MM.1S (cell line): ENCODE measurements at places on chromosomes 6 and 20.
A peak's percentile ranks its signal among the peaks of the same experiment; 100 is the strongest.

- DNase-seq: no peak
Observed at GRCh38 chr6:81788748-81789147, 36.3 kb upstream of the TENT5A start.

GRCh38 chr6:139685009-139685408 is 310.6 kb upstream of the CITED2 start:
- DNase-seq: no peak

DNA sequence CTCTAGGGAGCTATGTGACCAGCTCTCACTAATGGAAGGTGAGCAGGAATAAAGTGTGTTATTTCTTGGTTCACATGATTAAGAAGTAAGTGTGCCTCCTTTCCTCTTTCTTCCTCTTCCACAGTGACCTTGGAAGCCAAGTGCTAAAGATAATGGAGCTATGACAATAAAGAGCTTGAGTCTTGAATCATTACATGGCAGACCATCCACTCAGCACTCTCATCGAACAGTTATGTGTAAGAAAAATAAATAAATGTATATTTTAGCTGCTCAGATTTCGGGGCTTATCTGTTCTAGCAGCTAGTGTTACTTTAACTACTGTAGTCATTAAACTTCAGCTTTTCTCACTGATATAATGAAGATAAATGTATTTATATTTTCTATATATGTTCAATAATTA is 72.9 kb downstream of the HDGFL1 start:
- DNase-seq: no peak

- DNase-seq: no peak
Observed at GRCh38 chr6:52532457-52532856, 44.4 kb downstream of the TRAM2 start.

DNA sequence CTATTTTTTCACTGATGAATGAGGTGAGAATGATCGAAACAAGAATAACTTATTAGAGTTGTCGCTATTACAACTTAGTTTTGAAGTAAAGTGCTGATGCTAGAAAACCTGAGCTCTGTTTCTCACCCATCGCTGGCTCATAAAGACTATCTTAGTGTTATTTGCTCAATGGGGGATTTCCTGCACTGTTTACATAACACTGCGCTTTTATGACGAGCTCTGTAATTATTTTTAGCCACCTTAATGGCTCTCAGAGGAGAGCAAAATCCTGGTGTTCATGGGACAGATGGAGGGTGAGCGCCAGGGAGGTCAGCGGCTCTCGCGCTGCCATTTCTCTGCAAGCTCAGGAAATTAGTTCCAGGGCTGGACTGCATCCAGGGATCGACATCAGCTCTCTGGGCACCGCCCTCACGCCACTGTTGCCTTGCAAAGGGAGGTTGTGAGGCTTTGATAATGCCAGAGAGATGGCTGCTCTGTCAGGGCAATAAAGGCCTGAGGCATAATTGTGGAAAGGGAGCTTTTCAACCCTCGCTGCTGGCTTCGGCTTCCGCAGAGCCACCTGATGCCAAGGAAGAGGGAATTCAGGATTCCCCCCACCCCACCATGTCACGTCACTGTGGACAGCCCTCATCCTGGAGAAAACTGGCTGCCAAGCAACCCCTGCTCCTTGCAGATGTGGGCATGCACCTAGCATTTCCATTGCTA is 72.0 kb downstream of the DACT2 start:
- DNase-seq: peak; percentile 11

GRCh38 chr20:40744072-40744817 is 55.2 kb upstream of the MAFB start:
- DNase-seq: no peak

DNA sequence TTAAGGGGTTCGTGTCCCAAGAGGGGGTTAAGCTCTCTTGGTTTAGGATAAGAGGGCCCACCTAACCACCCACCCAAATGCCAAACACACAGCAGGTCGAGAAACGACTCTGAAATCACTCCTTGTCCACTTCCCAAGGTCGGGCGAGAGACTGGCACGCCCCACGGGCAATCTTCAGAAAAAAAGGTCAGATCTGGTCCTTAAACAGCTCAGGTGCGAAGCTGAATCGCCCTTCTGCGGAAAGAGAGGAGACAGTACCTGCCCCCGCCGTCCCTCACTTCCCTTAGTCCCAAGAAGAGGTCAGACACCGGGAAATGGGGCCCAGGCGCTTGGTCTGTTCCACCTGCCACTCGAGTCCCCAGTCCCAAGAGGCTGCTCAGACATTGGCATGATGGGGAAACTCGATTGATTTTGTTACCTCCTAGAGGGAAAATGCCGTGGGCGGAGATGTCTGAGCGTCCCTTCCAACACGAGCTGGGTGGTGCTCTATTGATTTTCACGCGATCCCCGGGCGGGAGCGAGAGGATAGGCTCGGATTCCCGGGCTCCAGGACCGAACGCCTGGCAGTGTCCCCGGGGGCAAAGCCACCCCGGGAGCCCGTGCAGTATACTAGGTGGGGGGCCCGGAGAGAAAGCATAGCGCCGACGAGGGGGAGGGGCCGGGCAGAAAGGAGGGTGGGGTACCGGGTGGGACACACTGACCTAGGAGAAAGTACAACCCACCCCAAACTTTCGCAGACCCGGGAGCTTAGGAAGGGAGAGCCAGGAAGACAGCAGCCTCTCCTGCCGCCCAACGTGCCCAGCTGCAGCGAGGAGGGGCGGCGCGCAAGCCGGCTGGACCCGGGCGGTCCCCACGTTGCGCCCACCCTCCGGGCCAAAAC is 1.1 kb upstream of the SAMD5 start:
- no peak for DNase-seq

- DNase-seq: no peak
Observed at GRCh38 chr6:113540466-113540865, 316.7 kb upstream of the MARCKS start.

DNA sequence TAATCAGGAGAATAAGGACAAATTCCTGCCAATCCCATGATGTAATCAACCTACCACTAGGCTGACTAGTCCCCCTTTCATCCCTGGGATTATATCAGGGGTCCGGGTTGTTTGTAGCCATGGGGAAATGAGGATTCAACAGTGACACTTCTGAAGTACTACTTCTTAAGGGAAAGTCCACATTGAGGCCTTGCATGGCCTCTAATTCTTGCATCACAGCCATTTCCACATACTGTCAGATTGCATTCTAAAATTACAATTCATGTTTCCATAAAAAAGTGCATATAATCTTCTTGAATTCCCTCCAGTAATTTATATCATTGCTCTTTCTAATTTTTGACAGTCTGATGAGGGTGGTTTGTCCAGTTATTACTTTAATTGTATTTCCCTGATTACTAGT is 184.2 kb downstream of the PHF3 start:
- no peak for DNase-seq

- no peak for DNase-seq
Observed at GRCh38 chr6:31877125-31877650, 1.6 kb downstream of the SLC44A4 start.

DNA sequence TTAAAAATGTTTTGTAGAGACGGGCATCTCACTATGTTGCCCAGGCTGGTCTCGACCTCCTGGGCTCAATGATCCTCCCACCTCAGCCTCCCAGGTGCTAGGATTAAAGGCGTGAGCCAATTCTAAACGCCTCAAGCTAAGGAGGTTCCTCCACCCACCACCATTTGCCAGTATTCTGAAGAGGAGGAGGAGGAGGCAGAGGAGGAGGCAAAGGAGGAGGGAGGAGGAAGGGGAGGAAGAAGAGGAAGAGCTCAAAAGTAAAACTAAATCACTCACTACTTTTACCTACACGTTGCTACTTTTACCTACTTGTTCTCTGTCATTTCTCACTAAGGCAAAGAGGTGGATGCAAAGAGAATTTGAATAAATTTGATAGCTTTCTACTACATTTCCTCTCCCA is 63.6 kb upstream of the ARID1B start:
- no peak for DNase-seq

DNA sequence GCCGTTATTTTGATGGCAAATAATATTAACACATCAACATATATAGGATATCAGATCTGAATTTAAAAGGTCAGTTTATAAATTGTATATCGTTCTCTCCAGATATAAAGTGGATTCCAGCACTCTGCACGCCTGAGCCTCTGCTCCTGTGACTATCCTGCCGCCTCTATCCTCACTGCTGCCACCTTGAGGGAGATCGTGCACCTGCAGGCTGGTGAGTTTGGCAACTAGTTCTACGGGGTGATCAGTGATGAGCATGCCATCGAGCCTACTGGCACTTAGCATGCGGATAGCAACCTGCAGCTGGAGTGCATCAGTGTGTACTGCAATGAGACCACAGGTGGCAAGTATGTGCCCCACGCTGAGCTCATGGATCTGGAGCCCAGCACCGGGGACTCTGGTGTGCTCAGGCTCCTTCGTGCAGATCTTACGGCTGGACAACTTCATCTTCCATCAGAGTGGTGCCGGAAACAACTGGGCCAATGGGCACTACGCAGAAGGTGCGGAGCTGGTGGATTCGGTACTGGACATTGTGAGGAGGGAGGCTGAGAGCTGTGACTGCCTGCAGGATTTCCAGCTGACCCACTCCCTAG is 84.9 kb downstream of the FBXO5 start:
- DNase-seq: peak; percentile 46

DNA sequence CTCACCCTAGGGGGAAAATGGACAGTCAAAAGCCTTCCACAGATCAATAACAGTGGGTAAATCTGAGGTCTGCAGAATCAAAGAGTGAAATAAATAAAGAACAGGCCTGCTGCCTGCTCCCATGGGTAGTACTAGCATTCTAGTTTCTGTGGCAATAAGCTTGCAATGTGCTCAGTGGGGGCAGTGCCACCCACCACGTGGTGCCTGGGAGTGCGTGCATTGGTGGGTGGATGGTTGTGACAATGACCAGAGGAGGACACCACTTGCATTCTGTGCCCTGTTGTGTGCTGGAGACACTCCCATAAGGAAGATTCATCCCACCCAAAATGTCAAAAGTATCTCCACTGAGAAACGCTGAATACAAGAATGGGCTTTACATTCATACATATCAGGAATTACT is 95.5 kb upstream of the NEDD9 start:
- no peak for DNase-seq

DNA sequence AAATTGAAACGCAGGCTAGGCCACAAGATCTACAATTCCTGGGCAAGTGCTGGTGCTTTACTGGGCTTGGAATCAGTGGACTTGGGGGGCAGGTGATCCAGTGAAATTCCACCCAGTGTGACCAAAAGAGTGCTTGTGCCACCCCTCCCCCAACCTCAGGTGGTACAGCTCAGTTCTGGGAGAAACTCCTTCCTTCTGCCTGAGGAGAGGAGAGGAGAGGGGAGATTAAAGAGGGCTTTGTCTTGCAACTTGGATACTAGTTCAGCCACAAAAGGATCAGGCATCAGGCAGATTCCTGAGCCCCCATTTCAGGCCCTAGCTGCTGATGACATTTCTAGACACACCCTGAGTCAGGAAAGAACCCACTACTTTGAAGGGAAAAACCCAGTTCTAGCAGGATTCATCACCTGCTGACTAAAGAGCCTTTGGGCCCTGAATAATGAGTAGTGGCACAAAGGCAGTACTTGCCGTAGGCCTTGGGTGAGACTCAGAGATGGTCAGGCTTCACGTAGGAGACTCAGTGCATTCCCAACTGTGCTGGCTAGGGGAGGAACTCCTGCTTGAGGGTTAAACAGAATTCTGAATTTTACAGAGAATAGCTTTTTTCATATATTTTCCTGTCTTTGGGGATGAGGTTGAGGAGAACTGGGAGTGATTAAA is 446.7 kb downstream of the BMP2 start:
- no peak for DNase-seq

- no peak for DNase-seq
Observed at GRCh38 chr6:1315560-1316386, 3.9 kb downstream of the FOXQ1 start.

DNA sequence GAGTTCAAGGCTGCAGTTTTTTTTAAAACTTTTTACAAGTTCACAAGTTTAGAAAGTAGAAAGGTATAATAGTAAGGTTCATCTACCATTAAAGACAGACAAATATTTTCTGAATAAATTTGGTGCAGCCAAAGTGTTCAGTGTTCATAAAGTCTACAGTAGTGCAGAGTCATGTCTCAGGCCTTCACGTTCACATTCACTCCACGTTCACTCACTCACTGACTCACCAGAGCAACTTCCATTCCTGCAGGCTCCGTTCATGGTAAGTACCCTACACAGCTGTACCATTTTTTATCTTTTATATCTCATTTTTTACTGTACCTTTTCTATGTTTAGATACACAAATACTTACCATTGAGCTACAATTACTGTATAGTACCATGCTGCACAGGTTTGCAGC is 67.6 kb downstream of the B4GALT5 start:
- DNase-seq: no peak

DNA sequence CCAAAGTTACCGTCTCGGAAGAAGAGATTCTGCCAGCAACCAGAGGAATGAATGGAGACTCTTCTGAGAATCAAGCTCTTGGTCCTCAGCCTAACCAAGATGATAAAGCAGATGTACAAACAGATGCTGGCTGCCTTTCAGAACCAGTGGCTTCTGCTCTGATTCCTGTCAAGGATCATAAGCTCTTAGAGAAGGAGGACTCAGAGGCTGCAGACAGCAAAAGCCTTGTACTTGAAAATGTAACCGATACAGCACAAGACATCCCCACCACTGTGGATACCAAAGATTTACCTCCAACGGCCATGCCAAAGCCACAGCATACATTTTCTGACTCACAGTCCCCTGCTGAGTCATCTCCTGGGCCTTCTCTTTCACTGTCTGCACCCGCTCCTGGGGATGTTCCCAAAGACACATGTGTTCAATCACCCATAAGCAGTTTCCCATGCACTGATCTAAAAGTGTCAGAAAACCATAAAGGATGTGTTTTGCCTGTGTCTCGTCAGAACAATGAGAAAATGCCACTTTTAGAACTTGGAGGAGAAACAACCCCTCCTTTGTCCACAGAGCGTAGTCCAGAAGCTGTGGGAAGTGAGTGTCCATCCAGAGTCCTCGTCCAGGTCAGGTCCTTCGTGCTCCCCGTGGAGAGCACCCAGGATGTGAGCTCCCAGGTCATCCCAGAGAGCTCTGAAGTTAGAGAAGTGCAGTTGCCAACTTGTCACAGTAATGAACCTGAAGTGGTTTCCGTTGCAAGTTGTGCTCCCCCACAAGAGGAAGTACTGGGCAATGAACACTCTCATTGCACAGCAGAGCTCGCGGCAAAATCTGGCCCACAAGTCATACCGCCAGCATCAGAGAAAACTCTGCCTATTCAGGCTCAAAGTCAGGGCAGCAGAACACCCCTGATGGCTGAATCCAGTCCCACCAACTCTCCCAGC is 109.6 kb downstream of the RTN4IP1 start:
- DNase-seq: no peak

GRCh38 chr6:15911753-15912504 is 217.0 kb upstream of the MYLIP start:
- DNase-seq: no peak

DNA sequence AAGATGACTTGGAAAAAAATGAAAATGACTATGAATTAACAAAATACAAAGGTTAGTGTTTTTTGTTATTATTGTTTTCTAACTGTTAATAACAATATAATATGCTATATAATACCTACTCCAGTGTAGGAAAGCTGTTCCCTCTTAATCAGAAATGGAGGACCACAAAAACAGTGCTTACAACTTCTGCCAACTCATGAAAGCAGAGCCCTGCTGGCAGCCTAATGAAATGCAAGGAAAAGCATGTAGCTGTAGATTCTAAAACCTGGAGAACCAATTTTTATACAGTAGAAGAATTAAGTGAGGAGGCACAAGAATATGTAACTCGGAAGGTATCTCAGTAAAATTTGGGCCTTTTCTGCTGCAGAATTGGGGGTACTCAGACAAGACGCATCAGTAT is 29.4 kb downstream of the PHIP start:
- no peak for DNase-seq

- DNase-seq: no peak
Observed at GRCh38 chr6:135434991-135435390, 62.5 kb downstream of the AHI1 start.

- DNase-seq: peak; percentile 95
Observed at GRCh38 chr6:89357390-89357789, 4.9 kb upstream of the UBE2J1 start.
